Myocyte (in vitro differentiated cells): ENCODE measurements at places on chromosomes 1 and 21.

- DNase-seq, result peak; percentile 83
Observed at GRCh38 chr1:80217377-80217986, 1211.0 kb upstream of the ADGRL4 start.

DNA sequence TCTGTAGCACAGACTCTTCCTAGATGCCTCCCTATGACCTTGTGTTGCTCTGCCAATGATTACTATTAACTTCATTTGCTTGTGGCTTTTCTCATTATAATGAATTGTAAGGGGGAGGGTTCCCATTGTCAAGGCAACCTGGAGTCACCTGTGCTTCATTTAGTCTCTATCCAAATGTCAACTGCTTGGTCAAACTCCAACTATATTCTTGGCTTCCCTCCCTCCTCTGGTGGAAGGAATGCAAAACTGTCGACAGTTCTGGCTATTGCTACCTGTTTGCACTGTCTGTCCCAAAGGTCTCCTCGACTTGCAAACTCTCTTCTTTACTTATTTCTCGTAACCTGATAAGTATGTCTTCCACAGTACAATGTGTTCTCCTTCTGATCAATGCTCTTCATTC lies 100.3 kb downstream of the CACNA1E start:
- DNase-seq, result no peak

GRCh38 chr1:182406012-182406411 lies 5.5 kb upstream of the TEDDM1 start:
- no peak for DNase-seq

- DNase-seq, result no peak
Observed at GRCh38 chr21:44473915-44474555, 18.7 kb downstream of the LRRC3 start.

- no peak for DNase-seq
Observed at GRCh38 chr1:28509705-28510272, 3.9 kb downstream of the RCC1 start.

GRCh38 chr1:239840790-239841189 lies 250.9 kb upstream of the FMN2 start:
- no peak for DNase-seq

DNA sequence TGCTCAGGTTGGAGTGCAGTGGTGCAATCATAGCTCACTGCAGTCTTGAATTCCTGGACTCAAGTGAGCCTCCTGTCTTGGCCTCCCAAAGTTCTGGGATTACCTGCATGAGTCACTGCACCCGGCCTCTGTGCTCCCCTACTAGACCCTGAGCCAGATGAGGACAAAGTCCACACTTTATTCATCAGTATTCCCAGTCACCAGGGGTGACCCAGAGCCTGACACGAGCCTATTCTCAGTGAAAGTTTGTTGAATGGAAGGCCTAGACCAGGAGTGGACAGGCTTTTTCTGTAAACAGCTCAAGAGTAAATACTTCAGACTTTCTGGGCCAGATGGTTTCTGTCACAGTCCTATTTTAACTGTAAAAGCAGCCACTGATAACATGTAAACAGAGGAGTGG lies 68.2 kb downstream of the MAB21L3 start:
- DNase-seq, result no peak
